Endodermal cell (in vitro differentiated cells): ENCODE measurements at places on chromosomes 2 and 18. TPM values are rescaled to one million over a fixed set of nuclear protein-coding genes. Genes with fewer than 3 reads are reported as not detected.
A peak's percentile ranks its signal among the peaks of the same experiment; 100 is the strongest.

GRCh38 chr2:189580658-189581353 is at the start of gene SLC40A1:
SLC40A1 (minus strand) TSS chr2:189580786; CDS start chr2:189580460, 326 bp downstream.
- peak; percentile 87 for DNase-seq

DNA sequence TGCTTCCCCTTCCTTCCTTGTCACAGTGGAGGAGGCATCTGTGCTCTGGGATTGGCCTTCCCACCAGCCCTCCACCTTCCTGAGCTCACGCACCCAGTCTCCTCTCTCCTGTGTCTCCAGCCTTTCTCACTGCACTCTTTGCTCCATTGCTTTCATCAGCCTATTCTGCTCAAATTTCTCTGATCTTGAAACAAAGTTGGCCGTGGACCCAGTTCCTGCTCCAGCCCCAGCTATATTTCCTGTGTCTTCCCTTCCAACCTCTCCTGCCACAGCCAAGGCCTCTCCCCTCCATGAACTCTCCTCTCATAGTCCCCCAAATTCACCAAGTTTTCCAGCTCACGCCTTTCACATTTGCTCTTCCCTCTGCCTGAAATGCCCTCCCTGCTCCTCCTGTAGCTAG is 226.6 kb upstream of the AGAP1 start:
- no peak for DNase-seq

DNA sequence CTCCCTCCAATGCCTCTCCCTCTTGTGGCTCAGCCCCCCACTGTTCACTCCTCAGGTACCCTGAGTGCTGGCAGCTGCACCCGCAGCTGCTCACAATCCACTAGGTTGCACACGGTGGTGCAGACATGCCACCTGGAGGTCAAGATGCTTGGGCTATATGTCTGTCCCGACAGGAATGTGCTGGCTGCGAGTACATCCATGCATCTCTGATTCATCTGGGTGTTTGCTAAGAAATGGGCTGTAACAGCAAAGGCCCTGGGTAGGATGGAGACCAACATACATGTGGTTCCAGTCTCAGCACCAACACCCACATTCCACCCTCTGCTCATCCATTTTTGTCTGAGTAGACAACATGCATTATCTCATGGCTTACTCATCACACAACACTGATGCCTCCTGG is 31.3 kb downstream of the ANKMY1 start:
- peak; percentile 19 for DNase-seq

- no peak for DNase-seq
Measured at GRCh38 chr18:51630706-51631105, 433.2 kb upstream of the MEX3C start.

- DNase-seq, result no peak
Measured at GRCh38 chr2:16031848-16032159, 91.5 kb downstream of the MYCN start.

Gene UGT1A9
- not detected in 2 replicates for total RNA-seq

Gene GCG
- not detected in 3 replicates for total RNA-seq
